ENCODE measurements at places on chromosomes 4 and X.

DNA sequence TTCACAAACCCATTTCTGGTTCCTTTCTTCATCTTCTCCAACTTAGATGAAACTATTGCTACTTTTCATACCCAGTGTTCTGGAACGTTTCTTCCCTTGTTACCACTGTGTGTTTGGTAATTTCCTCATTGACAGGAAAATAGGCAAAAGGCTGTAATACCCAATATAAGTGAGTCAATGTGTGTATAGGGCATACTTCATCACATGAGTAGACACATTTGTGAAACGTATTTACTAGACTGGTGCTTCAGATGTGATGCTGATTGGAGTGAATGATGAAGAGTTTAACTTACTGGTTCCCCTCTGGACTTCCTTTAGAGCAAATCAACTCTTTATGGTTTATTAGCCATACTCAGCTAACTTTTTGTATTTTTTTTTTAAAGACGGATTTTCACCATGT, 195.1 kb upstream of the ATP6AP2 start:
- DNase-seq: no peak

DNA sequence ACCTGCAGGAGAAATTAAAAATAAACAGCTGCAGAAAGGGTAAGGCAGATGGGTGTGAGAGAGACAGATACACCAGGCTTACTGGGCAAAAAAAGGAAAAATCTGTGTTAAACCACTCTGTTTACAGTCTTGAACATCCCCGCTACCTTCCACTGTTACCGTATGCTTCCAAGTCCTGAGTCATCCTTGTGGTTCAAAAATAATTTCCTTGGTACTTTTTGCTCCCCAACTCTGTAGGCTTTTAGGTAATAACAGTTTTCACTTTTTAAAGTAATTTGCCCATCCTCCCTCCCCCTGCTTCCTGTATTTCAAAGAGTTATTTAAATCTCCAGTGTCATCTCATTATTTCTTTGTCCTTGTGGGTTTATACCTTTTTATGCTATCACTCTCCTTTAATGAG, 210.1 kb upstream of the FAT4 start:
- no peak for DNase-seq

- no peak for DNase-seq
Measured at GRCh38 chrX:19658030-19658429, 142.7 kb upstream of the MAP3K15 start.

DNA sequence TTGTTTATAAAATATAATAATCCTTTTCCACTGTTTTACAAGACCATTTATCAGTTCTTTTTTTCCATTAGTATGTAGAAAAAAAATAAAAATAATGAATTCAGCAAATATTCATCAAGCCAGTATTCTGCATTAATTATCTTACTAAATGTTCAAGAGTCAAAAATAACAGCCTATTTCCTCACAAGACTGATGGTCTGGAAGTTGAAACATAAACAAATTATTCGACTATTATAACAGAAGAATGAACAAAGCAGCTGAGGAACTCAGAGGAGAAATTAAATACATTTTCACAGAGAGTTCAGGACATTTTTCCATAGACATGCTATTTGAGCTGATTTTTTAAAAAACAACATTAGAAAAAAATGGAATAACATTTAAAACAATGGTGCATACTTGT, 2594.8 kb downstream of the ARAP2 start:
- no peak for DNase-seq

DNA sequence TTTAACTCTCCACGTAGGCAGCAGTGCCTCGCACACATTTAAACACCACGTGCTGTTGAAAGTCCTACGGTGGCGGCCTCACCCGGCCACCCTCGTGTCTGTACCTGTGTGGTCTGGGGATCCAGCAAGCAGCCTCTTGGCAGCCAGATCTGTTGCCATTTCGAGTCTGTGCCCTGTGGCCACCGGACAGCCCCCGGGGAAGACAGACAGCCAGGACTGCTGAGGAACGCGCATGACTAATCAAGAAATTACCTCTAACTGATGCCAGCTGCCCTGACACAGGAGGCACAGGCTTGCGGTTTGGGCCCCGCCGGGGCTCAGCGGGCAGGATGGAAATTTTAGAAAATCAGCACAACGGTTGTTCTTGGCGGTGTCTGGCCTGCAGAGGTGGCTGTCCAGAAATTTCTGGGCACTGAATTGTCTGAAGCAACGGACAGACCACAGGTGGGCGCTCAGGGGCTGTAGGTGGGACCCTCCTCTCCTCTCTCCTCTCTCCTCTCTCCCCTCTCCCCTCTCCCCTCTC, 15.6 kb upstream of the ASMTL start:
- no peak for DNase-seq

Measured in NCI-H2029 treated with DMSO at 0.1 percent for 48 hours (cell line).